ENCODE measurements at places on chromosomes 1 and 21. TPM values are rescaled to one million over a fixed set of nuclear protein-coding genes. Genes with fewer than 3 reads are reported as not detected.
A peak's percentile ranks its signal among the peaks of the same experiment; 100 is the strongest.

DNA sequence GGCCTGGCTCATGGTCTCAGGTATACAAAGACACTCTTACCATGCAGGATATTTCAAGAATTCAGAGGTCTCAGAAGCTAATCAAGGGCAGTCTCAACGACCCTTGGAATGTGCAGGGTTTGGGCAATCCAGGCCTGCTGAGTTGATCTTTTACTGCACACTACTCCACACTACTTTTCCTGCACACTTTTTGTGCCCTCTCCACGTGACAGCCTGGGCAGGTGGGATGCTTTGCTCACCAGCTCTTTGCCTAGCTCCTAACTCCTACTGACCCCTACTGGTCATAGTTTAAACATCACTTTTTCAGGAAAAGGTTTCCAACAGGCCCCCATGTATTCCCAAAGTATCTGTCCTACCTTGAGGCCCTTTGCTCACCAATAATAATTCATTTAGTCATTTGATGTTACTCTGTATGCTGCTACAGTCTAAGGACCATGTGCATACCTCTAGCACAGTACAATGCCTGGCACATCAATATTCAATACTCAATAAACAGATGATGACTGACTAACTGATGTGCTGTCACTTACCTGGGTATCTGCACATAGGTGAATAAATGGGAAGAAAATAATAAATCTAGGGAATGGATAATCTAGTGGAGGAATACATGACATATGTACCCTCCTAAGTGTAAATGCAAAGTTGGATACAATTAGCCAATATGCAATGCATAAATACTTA, 9.6 kb downstream of the DUSP23 start:
- DNase-seq, result no peak

GRCh38 chr1:234675572-234675971, 65.6 kb upstream of the IRF2BP2 start:
- no peak for DNase-seq

Gene RWDD3
- total RNA-seq, result 17.8 TPM

Gene PATJ
- 33.7 TPM for total RNA-seq

Gene SYNC
- not detected for total RNA-seq

- DNase-seq, result no peak
Observed at GRCh38 chr1:226610671-226611070, 62.1 kb downstream of the STUM start.

DNA sequence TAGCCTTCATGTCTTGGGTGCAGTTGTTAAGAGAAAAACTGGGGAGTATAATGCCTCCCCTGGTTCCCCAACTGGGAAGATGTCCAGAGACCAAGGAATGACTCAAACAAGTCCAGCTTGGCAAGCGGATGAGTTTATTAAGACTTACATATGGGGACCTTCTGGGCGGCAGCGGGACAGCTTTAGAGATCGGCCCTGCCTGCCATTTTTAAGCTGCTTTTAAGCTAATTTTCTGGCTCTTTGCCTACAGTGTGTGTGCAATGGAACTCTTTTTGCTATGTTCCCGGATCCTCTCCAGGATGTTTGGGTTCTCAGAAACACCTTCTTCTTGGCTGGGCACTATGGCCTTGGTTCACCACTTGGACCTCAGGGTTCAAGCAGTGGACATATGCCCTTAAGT, 99.5 kb downstream of the RYR2 start:
- no peak for DNase-seq

GRCh38 chr1:224175617-224176016, 7.4 kb upstream of the DEGS1 start:
- no peak for DNase-seq

DNA sequence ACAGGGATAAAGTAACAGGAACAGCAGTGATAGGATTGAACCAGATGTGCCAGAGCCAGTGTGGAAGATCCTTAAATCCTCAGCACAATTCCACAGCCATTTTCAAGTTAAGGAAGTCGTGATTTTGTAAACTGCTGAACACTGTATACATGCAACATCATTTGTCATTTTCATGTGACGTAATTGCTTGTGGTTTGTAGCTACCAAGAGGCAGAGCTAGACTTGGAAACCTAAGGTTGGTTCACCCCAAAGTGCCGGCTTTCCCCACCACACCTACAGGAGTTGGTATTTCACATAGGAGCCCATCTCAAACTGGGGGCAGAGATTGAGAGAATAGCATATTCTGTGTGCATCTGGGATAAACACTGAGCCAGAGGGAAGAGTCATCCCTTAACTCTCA, 113.9 kb downstream of the CAPN8 start:
- DNase-seq, result no peak

Gene NUDT4B
- not detected for total RNA-seq

DNA sequence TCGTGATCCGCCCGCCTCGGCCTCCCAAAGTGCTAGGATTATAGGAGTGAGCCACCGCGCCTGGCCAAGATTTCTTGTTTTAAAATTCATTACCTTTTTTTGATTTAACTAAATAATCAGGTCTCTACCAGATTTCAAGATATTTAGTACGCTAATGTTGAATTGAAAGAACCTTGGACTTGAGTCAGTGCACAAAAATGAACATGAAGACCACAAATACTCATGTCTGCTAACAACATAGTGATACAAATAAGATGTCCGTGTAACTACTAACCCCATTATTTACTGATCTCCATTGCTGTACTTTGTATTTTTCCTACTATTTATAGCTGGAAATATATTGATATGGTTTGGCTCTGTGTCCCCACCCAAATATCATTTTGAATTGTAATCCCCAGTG, 16.4 kb downstream of the MPZL1 start:
- no peak for DNase-seq

Gene SPRR2F
- total RNA-seq, result not detected

- no peak for DNase-seq
Observed at GRCh38 chr1:162696286-162696862, 64.1 kb downstream of the DDR2 start.

GRCh38 chr1:54121482-54122134, 31.2 kb downstream of the CDCP2 start:
- DNase-seq, result peak; percentile 72

- DNase-seq, result no peak
Observed at GRCh38 chr1:77267035-77267434, 14.8 kb upstream of the AK5 start.

- no peak for DNase-seq
Observed at GRCh38 chr1:88646476-88647248, 37.4 kb upstream of the PKN2 start.
